ENCODE measurements at places on chromosomes 1 and 21.

GRCh38 chr1:15153842-15154479, 414 bp downstream of the TMEM51 start:
- peak; percentile 27 for DNase-seq

DNA sequence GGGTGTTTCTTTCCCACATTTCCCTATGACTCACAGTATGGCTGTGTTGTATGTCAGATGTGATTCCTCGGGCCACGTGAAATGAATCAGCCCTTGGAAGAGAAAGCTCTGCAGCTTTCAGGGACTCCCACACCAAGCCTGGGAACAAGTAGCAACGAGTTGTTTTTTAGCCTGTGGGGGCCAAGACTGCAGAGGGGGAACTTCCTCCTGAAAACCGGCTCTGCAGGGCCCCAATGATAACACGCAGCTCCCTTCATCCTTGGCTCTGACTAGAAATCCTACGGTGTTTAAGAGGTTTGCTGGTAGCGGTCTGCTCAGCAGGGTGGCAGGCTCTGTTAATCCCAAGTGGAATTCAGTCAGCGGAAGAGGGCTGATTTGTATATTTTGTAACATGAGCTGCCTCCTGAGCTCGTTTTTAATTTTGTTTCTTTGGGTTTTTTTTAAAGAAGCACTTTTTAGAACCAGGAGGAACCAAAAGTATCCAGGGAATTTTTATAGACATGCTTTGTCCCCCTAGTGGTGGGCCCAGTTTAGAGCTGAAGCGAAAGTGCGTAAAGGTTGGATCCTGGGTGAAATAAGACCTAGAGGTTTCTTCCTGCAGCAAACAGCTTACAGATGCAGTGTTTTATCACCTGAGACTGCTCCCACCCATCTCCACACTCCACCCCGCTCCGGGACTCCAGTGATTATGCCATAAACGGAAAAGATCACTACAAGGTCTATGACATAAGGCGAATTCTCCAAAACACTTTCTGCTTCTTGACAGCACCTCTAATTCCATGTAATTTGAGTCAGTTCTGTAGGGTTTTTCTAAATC, 48.8 kb downstream of the LAMC2 start:
- DNase-seq = no peak

DNA sequence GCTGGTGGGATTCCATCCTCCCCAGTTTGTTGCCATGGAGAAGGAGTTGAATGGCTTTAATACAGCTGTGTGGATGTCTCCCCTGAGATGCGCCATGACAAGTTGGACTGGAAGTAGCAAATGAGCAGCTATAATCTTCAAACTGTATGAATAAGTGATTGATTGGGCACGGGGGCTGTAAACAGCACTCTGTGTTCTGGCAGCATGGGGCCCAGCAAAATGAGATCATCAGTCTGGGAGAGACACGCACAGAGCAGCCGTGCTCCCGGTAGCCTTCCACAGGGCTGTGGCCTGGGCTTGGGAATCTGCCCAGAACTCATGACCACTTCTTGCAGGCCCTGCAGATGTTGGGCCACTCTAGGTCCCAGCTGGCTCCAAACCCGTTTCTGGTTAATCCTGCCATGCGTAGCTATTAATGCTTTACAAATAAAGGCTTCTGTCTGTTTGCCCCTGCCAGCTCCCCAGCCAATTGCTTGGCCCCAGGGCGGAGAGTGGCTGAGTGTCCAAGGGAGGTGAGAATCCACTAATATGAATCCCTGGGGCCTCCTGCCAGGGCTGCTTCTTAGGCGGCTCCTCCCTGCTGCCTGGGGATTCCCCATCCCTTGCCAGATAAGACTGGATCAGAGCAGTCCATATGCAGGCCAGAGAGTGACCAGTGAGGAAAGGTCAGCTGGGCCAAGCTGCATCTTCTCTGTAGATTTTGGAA, 642.9 kb downstream of the AJAP1 start:
- no peak for DNase-seq

- DNase-seq = no peak
These were observed 581 bp downstream of the IRF6 start for GRCh38 chr1:209805341-209805781.

DNA sequence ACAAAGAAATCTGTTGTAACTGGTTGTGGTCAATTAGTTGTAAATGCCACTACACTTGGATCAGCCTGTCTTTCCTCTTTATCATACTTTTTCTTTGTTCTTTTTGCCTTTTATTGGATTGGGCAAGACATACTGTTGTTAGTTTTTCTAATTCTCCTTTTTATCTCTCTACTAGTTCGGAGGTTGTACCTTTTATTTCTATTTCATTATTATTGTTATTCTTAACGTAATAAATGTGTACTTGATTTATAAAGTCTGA, 59.2 kb downstream of the IVNS1ABP start:
- DNase-seq = no peak

- no peak for DNase-seq
These were observed 134.6 kb downstream of the TENT5C start for GRCh38 chr1:117740496-117740895.

DNA sequence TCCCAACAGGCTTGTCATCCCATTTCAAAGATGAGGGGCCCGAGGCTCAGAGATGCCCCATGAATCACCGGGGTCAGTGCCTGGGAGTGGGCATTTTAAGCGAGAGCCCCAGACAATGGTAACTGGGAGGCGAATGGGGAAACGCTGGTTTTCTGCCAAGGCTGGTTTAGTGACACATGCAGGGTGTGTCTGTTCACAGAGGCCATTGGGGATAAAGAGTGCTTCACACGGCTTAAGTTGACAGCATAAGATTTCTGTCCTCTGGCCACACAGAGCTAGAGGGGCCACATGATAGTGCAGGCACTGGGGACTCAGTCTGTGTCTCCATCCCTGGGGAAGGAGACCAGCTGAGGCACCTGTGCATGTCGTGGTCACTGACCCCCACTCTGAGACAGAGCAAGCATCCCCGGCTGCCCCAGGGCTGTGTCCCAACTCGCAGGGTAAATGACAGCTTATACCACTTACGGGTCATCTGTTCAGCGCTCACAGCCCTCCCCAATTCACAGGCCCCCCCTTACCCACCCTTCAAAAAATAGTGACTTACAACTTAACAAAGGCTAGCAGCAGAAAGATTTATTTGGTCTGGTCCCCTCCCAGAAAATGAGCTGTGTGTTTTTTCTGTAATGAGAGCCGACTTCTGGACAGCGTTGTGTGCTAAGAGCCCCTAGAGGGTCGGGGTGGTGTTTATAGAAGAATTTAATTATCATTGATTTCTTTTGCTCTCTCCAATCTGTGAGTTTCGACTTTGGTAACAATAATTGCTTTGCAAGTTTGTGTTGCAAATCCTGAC, 34.9 kb upstream of the ARHGEF16 start:
- DNase-seq = no peak

DNA sequence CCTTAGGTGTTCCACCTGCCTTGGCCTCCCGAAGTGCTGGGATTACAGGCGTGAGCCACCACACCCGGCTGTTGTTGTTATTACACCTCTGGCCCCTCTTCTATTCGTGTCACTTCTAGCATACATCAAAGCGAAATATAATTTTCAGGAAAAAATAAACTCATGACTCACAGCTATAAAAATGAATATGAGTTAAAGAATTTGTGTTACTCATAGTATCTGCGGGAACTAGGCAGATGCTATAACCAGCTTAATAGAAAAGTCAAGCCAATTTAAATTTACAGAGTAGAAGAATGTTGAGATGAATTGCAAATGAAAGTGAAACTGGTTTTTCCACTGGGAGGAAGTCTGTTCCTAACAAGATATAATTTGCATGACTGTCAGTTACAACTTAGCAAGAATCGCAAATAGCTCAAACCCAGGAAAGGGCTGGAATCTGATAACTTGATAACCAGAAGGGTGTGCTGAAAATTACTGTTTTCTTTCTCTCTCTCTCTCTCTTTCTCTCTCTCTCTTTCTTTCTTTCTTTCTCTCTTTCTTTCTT, 11.2 kb downstream of the OR2W3 start:
- DNase-seq = peak; percentile 3

GRCh38 chr1:76865696-76866286, 1.5 kb upstream of the ST6GALNAC5 start:
- DNase-seq = no peak

- DNase-seq = no peak
These were observed 561.9 kb upstream of the ADGRL4 start for GRCh38 chr1:79568411-79568810.

GRCh38 chr1:190595438-190595837, 117.8 kb upstream of the BRINP3 start:
- DNase-seq = no peak

DNA sequence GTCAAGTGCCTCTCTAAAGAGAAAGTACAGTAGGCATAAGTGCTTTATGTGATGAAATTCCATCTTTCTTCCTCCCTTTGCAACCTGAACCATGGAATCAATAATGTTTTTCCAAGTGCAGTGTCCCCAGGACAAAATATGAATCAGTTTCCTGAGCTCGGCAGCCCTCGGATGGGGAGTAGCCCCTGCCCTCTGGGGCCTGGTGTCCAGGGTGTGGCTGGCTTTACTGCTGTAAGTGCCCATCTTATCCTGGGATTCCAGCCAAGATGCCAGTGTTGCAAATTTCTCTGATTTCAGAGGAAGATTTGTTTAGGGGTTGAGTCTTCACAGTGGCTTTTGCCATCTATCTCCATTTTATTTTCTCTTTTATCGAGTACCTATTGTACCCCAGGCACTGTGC, 40.5 kb upstream of the SRP9 start:
- no peak for DNase-seq

DNA sequence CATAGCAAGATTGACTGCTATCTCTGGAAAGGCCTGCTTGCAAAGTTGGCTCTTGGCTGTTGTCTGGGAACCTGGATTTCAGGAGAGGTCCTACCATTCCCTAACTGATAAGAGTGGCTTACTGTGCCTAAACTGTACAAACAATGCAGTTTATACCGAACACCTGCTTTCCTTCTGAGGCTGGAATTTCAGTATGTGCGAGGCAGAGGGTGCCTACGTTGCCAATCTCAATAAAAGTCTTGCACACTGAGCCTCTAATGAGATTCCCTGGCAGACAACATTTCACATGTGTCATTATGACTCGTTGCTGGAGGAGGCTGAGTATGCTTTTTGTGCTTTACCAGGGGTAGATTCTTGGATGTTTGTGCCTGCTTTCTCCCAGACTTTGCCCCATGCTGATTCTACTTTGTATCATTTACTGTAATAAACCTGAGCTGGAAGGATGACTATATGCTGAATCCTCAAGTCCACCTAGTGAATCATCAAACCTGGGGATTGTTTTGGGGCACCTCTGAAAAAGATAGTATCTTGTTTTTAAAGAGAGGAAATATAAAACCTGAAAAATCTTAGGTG, 58.9 kb upstream of the GNG4 start:
- DNase-seq = no peak

DNA sequence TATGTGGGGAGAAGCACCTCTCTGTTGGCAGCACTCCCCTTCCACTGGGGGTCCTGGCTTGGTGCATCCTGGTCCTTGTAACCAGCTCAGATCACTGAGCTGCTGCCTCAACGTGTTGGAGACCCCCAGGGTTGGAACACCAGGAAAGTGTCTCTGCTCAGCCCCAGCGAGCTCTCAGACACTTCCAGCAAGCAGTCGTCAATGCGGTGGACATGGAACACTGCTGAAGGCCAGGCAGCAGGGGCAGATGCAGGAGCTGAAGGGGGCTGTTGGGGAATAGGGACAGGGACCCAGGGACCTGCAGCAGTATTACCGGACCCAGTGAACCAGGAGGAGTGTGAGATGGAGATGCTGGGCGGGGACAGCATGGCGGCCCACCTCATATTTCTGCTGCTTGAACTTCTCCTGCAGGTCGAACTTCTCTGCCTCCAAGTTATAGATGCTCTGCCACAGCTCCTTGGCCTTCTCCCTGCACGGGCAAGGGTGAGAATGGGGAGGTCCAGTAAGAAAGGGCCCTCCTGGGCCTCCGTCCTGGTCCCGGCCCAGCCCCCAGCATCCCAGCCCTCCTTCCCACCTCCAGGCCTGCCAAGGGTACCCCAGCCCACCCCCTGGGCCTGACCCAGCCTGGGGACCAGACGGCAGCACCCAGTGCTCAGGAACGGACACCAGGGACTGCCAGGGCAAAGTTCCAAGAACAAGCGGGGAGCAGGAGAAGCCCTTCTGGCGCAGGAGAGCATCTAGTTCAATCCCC, 16.4 kb downstream of the TNNT2 start:
- DNase-seq = no peak

DNA sequence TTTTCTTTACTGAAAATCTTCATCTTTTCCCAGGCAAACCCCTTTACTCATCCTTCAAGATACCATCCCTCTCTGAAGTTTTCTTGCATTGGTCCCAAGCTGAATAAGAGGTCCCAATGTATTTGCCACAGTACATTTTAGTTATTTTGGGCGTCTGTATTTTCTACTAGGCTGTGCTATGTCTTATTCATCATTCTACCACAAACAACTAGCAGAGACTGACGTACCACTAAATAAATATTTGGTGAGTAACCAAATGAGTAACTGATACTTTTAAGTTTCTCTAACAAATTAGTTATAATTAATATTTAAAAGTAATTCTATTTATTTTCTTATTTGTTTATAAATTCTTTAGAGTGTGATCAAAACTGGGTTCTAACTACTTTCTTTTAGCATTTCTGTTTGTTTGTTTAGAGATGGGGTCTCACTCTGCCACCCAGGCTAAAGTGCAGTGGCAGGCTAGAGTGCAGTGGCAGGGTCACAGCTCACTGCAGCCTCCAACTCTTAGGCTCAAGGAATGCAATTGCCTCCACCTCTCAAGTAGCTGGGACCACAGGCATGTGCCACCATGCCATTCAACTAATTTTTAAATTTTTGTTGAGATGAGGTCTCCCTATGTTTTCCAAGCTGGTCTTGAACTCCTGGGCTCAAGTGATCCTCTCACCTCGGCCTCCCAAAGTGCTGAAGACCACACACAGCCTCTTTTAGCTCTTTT, 33.1 kb downstream of the NDC1 start:
- DNase-seq = no peak

DNA sequence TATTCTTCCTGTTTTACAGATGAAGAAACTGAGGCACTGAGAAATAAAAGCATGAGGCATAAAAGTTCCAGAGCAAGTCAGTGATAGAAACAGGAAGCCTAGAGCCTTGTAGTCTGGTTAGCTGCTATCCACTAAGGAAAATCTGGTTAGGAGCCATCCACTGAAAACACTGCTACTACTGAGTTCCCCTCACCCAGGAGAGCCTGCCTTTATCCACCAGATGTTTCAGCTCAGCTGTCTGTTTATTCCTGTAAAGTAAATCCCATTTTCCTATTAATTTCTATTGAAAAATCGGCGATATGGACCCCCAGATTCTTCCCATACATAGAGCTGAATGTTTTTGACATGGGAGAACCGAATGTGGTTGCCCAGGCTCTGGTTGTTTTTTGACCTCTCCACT, 63.7 kb upstream of the LMO4 start:
- no peak for DNase-seq

GRCh38 chr1:234902774-234903547, 225.7 kb downstream of the TOMM20 start:
- DNase-seq = no peak

DNA sequence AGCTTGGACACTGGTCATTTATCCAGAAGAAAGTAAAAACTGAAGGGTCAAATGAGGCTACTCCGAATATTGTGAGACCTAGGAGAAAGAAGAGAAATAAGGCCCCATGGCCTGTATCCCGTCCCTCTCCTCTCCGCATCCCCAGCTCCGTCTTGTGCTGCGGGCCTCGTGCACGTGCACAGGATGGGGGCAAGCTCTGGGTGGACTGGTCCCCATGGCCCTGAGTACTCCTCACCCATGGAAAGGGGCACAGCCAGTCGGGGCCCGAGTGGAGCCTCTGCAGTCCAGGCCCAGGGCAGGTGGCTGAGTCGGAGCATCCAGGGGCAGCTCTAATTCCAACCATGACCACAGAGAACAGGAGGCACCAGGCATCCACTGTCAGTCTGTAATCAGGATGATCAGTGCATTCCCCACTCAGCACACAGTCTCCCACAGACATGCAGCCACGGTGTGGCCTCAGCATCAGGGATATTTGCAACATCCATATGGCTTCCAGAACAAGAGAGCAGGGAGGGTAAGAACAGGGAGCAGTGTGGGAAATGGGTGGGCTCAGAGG, 12.5 kb upstream of the OLIG1 start:
- no peak for DNase-seq

All from activated CD4-positive, alpha-beta T cell treated with anti-CD3 and anti-CD28 coated beads, Interleukin-2, amount 50 U/mL, for 16 hours (primary cell).